ENCODE measurements at places on chromosomes 6 and 20. TPM values are rescaled to one million over a fixed set of nuclear protein-coding genes. Genes with fewer than 3 reads are reported as not detected.

The PLCB4 gene
- total RNA-seq, result 7.9 TPM

The TSPO2 gene
- total RNA-seq, result not detected

The PROKR2 gene
- not detected for total RNA-seq

The ULBP3 gene
- total RNA-seq, result 3.8 TPM

The CLPSL2 gene
- not detected for total RNA-seq

The SLC44A4 gene
- 23.1 TPM for total RNA-seq

The LPA gene
- not detected for total RNA-seq

The RAET1L gene
- total RNA-seq, result not detected

The MEP1A gene
- total RNA-seq, result not detected

The VIP gene
- total RNA-seq, result 1.6 TPM

The SLC9A8 gene
- total RNA-seq, result 15.0 TPM

The GTF3C6 gene
- total RNA-seq, result 47.5 TPM

The RNF146 gene
- total RNA-seq, result 54.6 TPM

The HDAC2 gene
- 62.2 TPM for total RNA-seq

The SRMS gene
- not detected for total RNA-seq

The ZKSCAN8 gene
- 20.9 TPM for total RNA-seq

The SRSF3 gene
- 169 TPM for total RNA-seq

The CALHM6 gene
- total RNA-seq, result 3.6 TPM

The SF3B5 gene
- total RNA-seq, result 114 TPM

The DNAH8 gene
- 0.17 TPM for total RNA-seq

The LIN28B gene
- total RNA-seq, result not detected

The NRSN1 gene
- not detected for total RNA-seq

The CDH4 gene
- 0.23 TPM for total RNA-seq

The ABHD16B gene
- not detected for total RNA-seq

The NEDD9 gene
- total RNA-seq, result 194 TPM

The SLPI gene
- 966 TPM for total RNA-seq

The SIRPD gene
- 0.78 TPM for total RNA-seq

The ACSS1 gene
- total RNA-seq, result 37.2 TPM

The TP53TG5 gene
- total RNA-seq, result not detected

The COQ3 gene
- 3.9 TPM for total RNA-seq

The ARMC12 gene
- 0.52 TPM for total RNA-seq

The PPP1R14C gene
- 10.0 TPM for total RNA-seq

The BPIFA2 gene
- not detected for total RNA-seq

The RHAG gene
- not detected for total RNA-seq
